ENCODE measurements at places on chromosomes 5 and 9.

GRCh38 chr5:68067976-68068603 is 147.5 kb upstream of the PIK3R1 start:
- no peak for DNase-seq

DNA sequence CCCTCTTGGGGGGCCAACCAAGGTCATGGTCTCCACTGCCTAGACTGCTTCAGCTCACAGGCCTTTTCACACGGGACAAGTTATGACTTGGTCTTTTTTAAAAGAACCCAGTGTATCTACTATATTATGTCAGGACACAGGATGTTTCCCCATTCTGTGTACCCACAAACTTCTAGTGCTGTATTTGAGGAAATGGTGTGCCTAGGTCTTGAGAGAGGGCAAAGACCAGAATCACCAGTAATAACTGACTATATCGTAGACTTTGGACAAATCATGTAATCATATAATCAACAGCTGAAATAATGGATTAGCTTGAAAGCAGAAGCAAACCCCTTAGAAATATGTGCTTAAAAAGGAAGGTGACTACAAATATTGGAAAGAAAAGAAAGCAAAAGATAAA is 133.3 kb downstream of the ARL15 start:
- DNase-seq = peak; percentile 17

GRCh38 chr5:126480824-126481223 is 57.6 kb downstream of the GRAMD2B start:
- no peak for DNase-seq

DNA sequence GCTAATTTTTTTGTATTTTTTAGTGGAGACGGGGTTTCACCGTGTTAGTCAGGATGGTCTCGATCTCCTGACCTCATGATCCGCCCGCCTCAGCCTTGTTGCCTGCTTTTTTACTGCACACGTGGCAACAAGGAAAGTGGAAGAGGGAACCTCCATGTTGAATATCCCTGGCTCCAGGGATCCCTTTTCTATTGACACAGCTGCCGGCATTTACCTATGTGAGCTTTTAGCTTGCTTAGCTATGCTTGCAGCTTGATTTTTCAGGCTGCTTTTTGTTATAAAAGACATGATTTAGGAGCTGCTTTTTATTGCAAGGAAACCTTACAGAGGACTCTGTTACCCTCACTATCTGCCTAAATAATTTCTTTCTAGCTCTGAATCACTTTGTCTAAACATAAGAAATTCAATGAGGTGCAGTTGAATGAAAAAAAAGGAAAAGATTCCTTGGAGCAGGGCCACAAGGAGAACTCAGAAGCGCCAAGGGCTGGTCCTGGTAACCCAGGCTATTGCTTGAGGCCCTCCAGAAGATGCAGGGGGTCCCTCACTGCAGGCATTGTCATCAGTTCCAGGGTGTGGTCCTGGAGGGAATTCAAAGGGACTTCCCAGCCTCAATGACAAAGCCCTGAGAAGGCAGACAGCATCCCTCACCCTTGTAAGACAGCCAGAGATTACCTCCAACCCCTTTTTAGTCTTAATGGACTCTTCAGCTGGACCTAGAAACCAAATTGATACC is 89.9 kb downstream of the SYK start:
- no peak for DNase-seq

GRCh38 chr9:69757996-69758675 is 1.7 kb downstream of the PTAR1 start:
- no peak for DNase-seq

DNA sequence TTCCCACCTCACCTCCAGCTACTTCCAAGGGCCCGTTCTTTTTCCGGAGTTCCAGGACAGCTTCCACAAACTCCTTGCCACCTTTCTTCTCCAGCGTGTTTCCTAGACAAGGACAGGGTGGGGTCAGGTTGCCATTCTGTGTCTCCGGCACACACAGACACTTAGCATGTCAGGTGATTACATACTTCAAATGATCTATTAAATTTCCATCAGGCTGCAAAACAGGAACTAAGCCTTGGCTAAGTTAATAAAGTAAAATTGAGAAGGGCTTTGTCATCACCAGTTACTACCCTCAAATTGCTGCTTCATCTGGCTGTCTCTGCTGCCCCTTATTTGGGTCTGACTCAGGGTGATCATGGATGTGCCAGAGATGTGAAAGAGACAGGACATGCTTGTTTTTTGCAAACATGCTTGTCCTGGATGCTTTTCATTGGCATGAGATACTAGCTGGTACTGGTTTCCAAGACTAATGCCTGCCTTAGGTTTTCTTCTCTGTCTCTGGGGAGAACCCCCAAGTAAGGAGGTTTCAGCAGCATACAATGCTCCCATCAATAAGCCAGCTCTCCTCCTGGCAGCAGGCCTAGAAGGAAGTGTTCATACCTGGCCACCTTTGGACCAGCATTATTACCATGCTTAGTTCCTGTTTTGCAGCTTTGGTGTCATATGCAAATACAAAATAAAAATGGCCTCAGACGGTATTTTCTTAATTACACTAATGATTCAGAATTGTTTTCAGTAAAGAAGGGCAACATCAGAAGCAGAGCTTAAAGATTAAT is 52.9 kb downstream of the MACROH2A1 start:
- DNase-seq = no peak

- no peak for DNase-seq
Observed at GRCh38 chr9:87862536-87863268, 20.0 kb upstream of the SPATA31E1 start.

DNA sequence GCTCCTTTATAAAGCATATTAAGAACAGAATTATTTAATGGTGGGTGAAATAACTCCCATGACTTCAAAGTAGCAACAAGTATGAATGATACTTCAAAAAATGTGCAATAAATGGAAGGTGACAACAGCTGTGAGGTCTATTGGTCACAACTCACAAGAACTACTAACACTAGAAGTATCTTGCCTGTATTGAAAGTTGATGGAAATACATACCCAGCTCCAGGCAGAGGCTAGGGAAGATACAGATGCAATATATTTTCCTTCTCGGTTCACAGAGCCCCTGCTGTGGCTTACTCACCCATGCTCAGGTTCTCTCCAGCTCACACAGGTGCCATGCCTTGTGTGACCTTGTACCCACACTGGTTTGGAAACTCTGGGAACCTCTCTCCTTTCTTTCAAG is 133.8 kb downstream of the LIFR start:
- no peak for DNase-seq

GRCh38 chr9:85744480-85744879 is 2.7 kb upstream of the AGTPBP1 start:
- peak; percentile 23 for DNase-seq

DNA sequence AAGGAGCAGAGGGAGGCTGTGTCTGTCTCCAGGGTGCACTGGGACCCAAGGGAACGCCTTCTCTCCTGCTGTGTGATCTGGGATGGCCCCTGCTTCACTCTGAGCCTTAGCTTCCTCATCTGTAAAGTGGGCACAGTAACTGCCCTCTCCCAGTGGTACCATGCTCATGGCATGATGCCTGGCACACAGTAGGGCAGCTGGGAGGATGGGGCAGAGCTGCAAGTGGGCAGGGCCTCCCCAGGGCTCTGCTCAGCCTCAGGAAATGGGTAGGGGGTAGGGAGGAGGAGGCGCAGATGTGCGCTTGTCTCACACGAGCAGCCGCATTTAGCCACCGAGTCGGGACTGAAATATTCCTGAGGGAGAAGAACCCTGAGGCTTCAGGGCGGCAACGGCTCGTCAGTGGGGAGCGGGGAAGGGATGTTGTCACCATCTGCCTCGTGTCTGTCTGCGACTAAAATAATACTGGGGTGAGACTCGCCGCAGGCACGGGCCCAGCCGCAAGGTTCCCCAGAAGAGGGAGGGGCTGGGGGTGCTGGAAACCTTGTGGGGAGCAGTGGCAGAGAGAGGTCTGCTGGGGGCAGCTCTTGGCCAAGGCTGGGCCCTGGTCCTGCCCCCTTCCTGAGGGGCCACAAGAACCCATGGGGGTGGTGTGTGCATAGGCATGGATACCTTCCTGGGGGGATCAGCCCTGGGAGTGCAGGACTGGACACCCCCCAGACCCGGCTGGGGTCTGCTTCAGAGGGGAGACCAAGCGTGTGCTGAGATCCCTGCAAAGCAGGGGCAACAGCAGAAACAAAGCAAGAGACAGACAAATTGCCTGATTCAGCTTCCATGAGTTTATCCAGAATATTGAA is 55.2 kb upstream of the PSD2 start:
- DNase-seq = no peak

DNA sequence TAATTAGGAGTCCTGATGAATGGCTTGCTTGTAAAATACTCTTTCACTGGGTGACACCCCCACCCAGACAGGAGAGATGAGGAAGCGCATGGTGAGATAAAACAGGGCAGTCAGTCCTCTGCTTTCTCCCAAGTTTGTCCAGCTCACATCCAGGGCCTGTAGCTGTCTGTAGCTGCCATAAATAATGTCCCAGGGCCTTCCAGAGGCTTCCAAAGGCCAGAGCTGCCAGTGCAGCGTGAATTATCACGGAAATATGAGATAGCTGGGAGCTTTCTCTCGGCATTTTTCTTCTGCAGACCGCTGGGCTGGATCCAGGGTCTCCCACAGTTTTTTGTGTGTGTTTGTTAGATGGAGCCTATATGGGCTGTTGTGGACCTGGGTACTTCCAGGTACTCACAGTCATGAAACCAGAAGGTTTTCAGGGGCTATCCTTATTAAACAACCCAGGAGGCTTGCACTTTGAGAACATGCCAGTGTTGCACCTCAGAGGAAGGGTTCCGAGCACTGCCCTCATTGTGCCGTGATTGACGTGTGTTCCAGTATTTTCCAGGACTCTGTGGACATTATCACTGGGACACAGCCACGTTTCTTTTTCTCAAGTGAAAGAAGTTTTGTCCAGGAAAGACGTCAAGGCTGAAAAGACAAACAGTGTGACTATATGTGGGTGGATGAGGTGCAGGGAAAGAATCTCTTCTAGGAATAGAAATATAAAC is 117.5 kb downstream of the FGF1 start:
- DNase-seq = no peak

GRCh38 chr5:111735583-111736270 is 21.3 kb downstream of the NREP start:
- peak; percentile 38 for DNase-seq

DNA sequence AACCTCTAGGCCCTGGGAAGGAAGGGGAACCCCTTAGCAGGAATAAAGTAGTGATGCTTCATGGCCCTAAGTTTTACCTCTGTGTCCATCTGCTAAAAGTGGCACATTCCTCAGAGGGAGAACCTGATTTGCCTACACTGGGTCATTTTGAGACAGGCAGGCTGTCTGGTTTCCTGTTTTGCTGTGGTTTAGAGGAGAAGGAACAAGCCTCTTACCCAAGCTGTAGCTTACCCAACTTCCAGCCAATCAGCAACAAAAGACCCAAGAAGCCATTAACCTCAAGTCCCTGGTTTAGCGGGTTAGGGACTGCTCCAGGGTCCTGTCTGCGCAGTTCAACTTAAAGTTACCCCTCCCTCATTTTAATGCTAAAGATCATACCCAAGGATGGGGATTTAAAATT is 411.0 kb downstream of the MAT2B start:
- peak; percentile 76 for DNase-seq

DNA sequence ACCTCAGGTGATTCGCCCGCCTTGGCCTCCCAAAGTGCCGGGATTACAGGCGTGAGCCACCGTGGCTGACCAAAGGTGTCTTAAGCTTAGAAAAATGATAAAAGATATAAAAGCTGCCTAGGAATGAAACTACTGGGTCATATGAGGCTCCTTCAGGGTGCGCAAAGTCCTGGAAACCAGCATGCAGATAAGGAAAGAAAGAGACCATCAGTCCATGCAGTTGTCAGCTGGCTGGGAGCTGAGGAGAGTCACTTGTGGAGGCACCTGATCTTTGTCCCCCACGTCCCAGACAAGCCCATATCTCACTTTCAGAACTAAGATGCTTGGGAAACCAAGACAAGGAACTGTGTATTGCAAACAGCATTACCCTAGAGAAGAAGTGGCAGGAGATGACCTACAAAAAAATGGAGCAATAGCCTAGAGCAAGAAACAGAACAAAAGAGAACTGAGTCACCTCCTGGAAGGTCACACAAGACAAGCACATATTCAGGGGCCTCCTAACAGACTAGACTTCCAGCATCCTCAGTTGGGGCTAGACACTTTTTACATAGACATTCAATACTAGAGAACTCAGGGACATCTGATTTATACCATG is 2.8 kb upstream of the CCDC125 start:
- peak; percentile 43 for DNase-seq

DNA sequence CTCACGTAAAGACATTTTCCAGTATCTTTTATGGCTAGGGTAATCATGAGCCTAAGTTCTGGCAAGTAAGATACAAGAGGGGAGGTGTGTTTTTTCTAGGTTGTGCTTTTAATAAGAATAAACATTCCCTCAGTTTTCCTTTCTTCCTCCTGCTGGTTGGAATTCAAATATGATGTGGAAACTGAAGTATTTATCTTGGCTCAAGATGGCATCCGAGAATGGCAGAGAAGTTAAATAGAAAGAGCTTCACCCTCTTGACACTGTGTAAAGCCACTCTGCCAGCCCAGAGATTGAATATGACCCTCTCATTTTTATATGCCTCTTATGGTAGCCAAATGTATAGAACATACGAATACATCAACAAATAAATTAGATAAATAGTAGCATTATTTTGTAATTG is 438.4 kb downstream of the ISL1 start:
- no peak for DNase-seq

DNA sequence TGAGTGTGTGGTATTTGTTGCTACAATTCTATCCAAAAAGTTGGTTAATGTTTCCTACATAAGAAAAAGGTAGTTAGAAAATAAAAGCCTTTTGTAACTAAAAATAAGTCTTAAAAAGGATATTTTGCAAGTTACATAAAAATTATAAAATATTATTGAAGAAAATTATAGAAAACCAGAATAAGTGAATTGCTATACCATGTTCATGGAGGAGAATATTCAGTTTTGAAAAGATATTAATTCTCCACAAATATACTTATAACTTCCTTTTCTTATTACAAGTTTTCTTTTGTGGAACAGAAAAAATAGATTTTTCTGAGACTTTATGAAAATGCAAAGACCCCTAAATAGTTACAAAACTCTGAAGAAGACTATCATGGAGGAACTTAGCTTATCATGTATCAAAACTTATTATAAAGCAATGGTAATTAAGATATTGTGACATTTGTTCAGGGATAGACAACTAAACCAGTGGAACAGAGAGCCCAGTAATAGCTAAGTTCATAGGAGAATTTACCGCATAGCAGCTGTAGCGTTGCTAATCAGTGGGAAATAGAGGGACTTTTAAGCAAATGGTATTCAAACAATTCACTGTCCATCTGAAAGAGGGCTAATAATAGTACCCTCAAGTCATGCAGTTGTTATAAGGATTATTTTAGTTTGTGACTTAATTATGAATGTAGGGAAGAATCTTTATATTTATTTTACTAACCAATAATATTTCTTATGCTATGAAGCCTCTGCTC is 515.2 kb upstream of the ZNF608 start:
- DNase-seq = no peak

GRCh38 chr5:156230887-156231286 is 96.1 kb upstream of the SGCD start:
- DNase-seq = no peak

Data from suppressor macrophage (primary cell).